Upper lobe of right lung (tissue), 1 donor: ENCODE measurements at places on chromosomes 1 and 21.

GRCh38 chr1:20153000-20153418 lies 13.9 kb downstream of the PLA2G2F start:
- DNase-seq = peak; percentile 70

DNA sequence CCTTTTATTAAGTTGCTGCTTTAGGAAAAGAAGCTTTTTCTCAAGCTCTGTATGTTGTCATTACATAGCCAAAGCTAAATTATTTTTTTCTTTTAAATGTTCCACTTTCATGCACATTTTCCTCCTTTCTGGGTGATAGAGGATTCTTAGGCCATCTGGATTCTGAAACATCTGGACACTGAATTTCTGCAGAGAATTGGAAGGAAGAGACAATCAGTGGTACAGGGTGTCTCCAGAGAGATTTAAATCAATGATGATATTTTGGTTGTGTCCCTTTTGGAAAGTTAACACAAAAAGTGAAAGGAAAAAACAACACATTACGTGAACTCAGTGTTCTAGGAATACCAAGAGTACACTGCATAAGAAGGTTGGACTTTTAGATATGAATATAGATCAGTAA lies 211.4 kb upstream of the PKN2 start:
- no peak for DNase-seq

- no peak for DNase-seq
These were observed 236.8 kb downstream of the SMYD3 start for GRCh38 chr1:246270236-246270635.

DNA sequence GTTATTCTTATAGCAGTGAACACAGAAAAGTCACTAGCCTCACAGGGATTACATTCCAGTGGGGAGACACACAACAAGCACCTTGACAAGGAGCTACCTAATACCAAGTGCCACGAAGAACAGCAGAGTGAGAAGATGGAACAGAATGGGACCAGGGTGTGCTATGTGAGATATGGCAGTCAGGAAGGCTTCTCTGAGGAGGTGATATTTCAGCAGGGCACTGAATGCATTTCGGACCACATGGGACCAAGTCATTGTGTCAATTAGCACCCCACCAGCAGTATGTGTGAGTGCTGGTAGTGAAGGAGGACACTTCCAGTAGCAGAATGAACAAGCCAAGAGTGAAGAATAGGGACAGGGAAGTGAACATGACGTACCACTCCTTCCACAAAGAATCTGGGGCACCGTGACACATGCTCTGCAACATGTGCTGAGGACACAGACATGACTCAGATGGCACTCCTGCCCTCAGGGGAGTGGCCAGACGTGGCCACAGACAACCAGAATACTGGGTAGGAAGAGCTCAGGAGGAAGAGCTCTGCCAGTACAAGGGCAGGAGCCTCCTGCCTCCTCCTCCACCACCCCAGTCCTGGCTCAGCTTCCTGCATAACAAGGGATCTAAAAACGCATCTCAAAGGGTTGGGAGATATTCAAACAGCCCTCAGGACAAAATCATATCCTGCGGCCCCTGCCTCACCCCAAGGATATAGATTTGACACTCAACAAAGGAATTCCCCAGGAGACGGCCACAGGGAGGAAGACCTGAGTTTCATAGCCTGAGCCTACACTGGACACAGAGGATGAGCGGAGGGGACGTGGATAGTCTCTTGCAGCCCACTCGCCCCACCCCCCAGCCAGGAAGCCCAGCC lies 102.5 kb downstream of the TRABD2B start:
- DNase-seq = no peak

DNA sequence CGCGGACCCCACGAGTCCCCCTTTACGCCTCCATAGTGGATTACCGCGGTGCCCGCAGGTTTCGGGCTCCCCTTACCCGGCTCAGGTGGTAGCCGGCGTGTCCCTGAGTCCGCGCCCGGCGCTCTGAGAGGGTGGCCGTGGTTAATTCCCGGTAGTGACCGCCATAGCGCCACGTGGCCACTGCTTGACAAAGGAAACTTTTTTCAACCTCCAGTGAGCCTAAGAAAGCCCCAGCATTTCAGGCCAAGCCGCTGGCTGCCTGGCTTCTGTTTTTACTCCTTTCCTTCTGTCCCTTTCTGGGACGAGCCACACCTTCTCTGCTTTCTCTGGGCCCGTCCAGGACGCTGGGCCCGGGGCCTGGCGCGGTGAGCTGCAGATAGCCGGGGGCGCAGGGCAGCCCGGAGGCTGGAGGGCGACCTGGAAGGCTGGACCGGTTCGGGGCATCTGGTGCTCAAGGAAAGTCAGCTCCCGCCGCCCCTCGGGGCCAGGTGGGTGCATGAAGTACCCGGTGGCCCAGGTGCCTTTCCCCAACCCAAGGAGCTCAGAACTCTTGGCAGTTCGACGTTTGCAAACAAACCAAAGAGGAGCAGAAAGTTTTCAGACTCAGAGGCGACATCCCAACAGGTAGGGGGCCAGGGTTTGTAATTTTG lies 540 bp upstream of the C1orf198 start:
- peak; percentile 86 for DNase-seq

DNA sequence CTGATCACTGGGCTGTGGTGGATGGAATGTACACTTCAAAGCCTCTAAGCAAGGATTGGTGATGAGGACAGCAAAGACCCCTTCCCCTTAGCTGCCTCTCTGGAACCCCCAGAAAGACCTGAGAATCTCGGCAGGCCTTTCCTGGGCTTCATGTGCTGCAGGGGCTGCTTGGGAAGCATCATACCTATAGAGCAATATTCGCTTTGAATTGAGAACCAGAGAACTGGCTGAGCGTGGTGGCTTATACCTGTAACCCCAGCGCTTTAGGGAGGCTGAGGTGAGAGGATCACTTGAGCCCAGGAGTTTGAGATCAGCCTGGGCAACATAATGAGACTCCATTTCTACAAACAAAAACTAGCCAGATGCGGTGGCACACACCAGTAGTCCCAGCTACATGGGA lies 22.0 kb downstream of the CSF1 start:
- DNase-seq = no peak

GRCh38 chr1:231628207-231628876 lies 1.8 kb downstream of the DISC1 start:
- no peak for DNase-seq

DNA sequence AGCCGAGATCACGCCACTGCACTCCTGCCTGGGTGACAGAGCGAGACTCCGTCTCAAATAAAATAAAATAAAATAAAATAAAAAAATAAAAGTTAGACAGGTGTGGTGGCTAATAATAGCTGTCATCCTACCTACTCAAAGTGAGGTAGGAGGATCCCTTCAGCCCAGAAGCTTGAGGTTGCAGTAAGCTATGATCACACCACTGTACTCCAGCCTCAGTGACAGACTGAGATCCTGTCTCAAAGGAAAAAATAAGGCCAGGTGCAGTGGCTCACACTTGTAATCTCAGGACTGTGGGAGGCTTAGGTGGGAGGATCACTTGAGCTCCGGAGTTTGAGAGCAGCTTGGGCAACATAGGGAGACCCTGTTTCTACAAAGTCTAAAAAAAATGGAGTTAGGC lies 18.0 kb downstream of the NOL9 start:
- no peak for DNase-seq

GRCh38 chr1:185860859-185861258 lies 126.7 kb downstream of the HMCN1 start:
- DNase-seq = no peak

DNA sequence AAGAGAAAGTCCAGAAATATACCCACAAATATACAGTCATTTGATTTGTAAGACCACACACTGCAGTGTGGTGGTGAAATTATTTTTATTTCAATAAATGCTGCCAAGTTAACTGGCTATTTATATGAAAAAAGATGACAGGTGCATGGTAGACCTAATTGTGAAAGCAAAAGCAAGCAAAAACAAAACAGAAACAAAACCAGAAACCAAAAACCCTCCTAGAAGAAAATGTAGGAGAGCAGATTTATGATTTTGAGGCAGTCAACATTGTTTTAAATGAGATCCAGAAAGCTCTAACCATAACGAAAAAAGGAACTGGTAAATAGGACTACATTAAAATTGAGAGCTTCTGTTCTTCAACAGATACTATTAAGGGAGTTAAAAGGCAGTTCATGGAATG lies 303.6 kb downstream of the PRDM2 start:
- DNase-seq = no peak

GRCh38 chr1:89310505-89310904 lies 37.8 kb upstream of the GBP5 start:
- no peak for DNase-seq

DNA sequence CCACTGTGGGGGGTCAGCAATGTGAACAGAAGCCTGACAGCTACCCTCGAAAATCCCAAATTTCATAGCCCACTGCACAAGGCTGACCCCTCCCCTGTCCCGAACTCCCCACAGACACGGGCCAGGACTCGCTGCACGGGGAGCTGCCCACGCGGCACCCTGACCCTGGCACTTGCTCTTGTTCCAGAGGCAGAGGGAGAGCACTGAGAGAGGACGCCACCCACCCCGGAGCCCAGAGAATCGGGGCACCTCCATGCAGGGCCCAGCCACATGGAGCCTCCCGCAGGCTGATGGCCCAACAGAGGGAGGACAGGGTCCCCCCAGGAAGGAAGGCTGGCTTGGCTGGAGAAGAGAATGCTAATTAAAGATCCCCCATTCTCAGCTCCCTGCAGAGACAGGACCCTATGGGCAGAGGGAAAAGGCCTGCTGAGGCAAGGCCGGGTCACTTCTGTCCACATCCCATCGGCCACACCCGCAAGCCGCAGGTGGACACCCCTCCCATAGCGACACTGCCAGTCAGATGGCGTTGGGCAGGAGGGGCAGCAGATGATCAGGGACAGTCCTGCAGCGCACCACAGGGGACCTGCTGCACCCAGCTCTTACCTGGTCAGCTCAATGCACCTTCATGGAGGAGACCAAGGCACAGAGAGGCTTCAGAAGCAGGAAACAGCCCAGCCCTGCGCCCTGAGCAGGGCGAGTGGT lies 136.9 kb downstream of the NPHP4 start:
- DNase-seq = no peak

GRCh38 chr1:86765073-86765472 lies 60.7 kb downstream of the SH3GLB1 start:
- DNase-seq = no peak

DNA sequence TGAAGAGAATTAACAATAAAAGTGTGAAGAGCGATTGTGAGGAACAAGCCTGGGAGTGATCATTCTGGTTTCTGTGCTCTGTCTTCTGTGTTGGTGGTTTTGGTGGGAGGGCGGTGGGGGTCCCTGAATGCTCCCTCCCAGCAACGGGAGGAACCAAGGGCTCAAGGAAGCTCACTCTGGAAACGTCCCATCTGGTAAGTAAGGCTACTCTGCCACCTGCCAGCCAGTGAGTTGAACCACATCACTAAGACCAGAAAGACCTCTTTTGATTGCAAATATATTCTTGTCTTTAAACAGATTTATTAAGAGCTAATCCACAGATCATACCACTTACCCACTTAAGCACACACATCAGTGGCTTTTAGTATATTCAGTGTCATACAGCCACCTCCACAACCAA lies 125.0 kb downstream of the PRDM2 start:
- DNase-seq = no peak

DNA sequence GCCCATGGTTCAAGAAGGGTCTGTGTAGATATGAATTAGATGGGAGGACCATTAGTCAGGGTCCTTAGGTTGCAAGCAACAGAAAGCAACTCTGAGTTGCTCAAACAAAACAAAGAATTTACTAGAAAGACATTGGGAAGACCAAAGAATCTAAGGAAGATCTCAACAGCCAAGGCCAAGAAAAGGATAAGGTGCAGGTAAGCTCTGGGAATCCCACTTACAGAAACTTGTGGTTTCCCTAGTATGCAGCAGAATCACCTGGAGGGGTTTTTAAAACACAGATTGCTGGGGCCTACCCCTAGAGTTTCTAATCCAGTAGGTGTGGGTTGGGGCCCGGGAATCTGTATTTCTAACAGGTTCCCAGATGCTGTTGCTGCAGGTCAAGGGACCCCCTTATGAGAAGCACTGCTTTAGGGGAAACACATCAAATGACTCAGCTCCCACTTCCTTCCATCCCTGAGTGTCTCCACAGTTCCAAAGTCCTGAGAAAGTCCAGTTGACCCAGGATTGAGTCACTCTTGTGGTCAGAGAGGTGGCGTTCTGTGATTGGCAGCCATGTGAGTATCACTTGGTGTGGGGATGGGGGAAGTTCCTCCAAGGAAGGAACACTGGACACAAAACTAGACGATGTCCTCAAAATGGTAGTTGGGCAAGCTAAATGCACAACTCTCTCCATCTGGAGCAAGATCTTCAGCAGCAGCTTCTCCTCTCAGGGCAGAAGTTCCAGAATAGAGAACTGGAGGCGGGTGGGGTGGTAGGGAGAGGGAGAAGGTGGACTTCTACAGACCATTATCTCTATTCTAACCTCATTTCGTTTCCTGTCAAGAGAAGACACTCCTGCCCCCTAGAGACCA lies 24.2 kb upstream of the EYA3 start:
- DNase-seq = no peak

GRCh38 chr1:228923973-228924686 lies 188.9 kb downstream of the RHOU start:
- DNase-seq = no peak

GRCh38 chr1:166884040-166884642 lies 8.1 kb upstream of the TADA1 start:
- DNase-seq = peak; percentile 70

GRCh38 chr1:10734962-10735544 lies 61.4 kb downstream of the CASZ1 start:
- peak; percentile 72 for DNase-seq

- DNase-seq = no peak
These were observed 14.3 kb downstream of the DAP3 start for GRCh38 chr1:155703216-155703615.

DNA sequence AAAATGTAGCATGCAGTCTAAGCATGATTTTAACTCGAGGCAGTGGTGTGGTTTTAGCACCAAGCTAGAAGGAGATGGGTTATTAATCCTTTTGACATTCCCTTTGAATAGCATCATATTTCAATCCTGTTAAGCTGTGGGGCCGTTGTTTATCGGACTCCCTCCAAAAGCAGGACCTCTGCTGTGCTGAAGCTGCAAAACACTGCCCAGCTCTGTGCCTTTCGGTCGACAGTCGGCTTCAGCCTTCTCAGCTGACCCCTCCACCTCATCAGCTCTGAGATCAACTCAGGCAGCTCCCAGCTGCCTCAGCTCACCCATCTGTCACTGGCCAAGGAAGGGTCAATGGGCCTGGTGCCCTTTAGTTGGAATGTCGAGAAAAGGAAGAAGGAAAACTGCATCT lies 95.5 kb downstream of the KAZN start:
- no peak for DNase-seq

- no peak for DNase-seq
These were observed 36.7 kb downstream of the ZBTB40 start for GRCh38 chr1:22488319-22488718.

- no peak for DNase-seq
These were observed 725 bp downstream of the C1orf53 start for GRCh38 chr1:197903196-197903514.

DNA sequence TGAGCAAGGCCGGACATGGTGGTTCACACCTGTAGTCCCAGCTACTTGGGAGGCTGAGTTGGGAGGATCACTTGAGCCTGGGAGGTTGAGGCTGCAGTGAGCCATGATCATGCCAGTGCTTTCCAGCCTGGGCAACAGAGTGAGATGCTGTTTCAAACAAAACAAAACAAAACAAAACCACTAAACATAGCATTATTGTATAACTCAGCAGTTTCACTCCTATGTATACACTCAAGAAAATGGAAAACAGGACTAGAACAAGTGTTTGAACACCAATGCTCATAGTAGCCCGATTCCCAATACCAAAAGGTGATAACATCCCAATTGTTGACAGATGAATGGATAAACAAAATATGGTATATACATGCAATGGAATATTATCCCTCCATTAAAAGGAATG lies 1.3 kb upstream of the SPATA21 start:
- no peak for DNase-seq
